ENCODE measurements at places on chromosomes 11 and 22.

DNA sequence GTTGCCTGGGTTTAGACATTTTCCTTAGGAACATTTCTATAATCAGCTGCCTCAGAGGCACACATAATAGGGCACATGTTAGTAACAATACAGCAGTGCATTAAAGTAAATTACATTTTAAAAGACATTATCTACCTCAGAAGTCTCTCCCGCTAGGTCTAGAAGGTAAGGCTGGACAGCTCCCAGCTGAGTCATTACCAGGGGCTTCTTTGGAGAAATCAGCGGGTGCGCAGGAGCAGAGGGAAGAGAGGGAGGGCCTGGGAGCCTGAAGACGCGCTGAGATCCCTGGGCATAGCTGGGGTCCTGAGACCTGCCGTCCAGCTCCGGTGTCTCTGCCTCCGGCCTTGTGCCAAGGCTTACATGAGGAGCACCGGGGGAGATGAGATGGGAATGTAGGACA, 67.7 kb downstream of the TMPRSS5 start:
- DNase-seq = no peak

DNA sequence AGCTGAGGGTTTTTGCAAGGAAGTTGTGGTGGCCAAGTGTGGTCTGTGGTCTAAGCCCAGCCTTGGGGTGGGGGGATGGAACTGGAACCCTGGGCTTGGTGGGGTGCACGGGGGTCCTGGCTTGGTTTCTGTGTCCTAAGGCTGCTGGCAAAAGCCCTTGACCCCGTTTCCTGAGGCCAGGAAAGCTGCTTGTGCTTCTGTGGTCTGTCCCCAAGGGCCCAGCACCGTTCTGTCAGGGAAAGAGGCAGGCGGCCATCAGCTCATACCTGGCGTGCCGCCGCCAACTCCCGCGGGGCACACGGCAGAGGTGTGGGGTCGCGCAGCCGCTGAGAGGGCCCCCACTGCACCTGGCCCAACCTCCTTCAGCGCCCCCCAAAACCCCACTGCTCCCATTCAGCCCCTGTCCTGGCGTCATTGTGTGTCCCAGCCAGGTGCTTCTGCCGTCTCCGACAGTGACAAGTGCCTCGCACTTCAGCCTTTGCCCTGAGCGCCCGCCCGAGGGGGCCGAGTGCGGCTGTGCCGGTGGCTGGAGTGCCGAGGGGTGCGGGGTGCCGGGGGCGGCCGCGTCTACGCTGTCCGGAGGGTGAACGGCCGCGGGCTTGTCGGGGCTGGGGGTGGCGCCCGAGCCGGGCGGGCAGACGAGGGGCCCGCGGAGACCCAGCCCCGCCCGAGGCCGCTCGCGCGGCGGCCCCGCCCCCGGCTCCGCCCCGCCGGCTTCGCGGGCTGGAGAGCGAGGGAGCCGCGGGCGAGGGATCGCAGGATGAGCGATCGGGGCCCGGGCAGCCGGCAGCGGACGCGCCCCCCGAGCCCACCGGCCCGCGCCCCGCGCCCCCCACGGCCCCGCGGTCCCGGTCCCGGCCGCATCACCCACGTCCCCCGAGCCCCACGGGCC, at the start of gene CNIH2:
Gene CNIH2 (plus strand): TSS at position 705 of the 892 bp plus-strand sequence. CDS start 282 bp downstream, outside the sequence.
- DNase-seq = no peak

DNA sequence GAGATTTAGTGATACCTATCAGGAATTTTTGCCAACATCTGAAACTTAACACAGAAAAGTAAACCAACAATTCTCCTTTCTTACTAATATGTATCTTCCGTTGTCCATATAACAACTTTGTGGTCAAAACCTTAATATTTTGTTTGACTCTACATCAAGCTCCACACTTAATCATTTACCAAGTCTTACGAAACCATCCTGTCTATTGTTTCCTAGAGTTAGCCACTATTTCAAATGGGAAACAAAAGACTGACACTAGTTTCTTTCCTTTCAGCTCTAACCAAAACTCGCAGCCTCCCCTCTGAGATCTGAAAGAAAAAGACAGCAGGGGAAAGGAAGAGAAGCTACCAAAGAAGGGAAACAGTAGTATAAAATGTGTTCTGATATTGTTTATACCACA, 26.5 kb upstream of the PRDM10 start:
- DNase-seq = no peak

GRCh38 chr11:71450939-71451338, 2.1 kb upstream of the NADSYN1 start:
- no peak for DNase-seq

DNA sequence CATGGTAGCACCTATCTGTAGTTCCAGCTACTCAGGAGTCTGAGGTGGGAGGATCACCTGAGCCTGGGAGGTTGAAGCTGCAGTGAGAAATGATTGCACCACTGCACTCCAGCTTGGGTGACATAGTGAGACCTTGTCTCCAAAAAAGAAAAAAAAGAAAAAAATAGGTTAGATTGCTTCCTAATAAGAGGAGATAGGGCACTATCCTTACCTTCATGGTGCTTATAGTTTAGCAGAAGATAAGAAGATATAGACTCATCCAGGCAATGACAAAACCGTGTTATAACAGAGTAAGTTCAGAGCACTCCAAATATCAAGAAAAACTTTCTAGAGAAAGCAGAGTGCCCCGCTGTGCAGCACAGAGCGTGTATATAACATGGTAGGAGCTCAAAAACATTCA, 42.1 kb downstream of the RRP8 start:
- no peak for DNase-seq

DNA sequence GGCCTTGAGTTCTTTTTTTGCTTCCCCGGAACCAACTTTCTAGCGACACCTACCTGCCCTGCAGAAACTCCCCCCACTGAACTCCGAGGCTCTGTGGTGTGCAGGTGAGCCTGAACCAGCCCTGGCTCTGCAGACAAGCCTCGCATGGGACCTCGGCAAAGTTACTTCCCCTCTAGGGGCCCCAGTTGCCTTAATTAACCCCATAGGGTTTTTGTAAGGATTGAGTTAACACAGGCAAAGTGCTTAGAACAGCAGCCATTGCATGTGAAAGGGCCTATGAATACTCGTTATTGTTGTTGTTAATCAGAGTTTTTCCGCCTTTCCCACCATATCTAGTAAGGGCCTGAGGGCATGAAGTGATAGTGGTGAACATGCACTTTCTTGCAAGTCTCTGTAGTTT, 12.6 kb upstream of the SYT13 start:
- DNase-seq = peak; percentile 53

DNA sequence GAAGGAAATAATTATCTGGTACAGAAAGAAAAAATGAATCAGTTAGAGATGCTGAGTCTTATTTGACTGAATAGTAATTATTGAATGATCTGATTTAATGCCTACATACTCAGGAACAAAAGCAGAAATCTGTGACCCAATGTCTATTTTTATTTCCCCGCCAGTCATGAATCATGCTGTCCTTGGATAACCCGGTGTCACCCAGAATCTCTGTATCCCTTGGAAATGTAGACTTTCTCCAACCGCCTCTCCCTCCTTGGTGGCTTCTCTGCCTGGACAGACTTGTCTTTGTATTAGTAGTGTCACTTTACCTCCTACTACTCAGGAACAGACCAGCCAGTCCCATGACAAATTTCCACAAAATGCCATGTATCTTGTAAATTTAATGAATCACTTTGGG, 173.3 kb upstream of the PDGFD start:
- DNase-seq = no peak

- DNase-seq = no peak
These were observed 38.5 kb downstream of the BCR start for GRCh38 chr22:23218867-23219251.

DNA sequence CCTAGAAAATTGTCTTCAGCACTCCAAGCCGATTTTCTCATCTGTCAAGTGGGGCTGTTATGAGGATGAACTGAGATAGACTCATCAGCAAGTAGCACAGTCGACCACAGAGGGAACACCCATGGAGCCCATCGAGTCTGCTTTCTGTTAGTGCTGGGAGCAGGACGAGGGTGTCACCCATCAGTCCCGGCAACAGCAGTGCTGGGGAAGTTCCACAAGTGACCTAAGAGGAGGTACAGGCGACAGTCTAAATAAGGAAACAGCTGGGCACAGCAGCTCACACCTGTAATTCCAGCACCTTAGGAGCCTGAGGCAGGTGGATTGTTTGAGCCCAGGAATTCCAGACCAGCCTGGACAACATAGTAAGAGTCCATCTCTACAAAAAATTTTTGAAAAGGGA, 9.7 kb downstream of the RTL6 start:
- no peak for DNase-seq

DNA sequence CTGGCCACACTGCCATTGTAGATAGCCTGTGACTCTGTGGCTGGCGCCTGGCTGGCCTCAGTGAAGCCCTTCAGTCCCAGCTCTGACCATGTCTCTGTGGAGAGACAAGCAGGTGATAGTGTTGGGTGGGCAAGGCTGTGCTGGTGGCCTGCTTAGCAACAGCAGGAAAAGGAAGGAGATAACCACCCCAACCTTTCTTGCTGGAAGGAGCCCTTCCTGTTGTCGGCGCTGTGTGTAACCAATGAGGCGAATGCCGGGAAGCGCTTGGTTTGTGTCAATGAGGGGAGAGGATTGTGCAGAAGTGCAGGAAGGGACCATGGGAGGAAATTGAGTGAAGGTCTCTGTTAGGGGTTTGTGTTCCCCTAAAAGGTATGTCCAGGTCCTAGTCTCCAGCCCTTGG, 27.3 kb downstream of the PARVB start:
- no peak for DNase-seq

- no peak for DNase-seq
These were observed 16.9 kb upstream of the RAC2 start for GRCh38 chr22:37260901-37261336.

- DNase-seq = no peak
These were observed 5.9 kb downstream of the HMOX1 start for GRCh38 chr22:35386670-35387288.

GRCh38 chr11:70153133-70153727, 49.9 kb upstream of the FADD start:
- DNase-seq = no peak

- DNase-seq = no peak
These were observed 29.7 kb upstream of the GNB1L start for GRCh38 chr22:19884161-19884953.

- no peak for DNase-seq
These were observed 1.9 kb upstream of the C1QTNF5 start for GRCh38 chr11:119342362-119343130.
